Kidney tubule cell (primary cell): ENCODE measurements at places on chromosomes 3 and 15.
A peak's percentile ranks its signal among the peaks of the same experiment; 100 is the strongest.

DNA sequence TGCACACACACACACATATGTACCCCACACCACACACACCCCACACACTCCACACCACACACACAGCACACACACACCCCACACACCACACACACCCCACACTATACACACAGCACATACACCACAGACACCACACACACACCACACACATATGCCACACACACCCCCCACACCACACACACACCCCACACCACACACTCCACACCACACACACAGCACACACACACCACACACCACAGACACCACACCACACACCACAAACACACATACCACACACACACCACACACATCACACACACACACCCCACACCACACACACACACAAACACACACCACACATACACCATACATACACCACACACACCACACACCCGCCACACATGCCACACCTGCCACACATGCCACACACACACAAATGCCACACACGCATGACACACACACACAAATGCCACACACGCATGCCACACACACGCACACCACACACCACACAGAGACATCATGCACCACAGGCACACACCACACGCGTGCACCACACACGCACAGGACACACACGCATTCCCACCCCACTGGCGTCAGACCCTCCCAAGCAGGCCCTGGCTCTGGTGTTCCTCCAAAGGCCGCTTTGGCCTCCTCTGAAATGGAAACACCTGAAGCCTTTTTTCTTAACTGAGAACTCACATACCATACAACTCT lies 15.7 kb downstream of the CHST13 start:
- no peak for DNase-seq

DNA sequence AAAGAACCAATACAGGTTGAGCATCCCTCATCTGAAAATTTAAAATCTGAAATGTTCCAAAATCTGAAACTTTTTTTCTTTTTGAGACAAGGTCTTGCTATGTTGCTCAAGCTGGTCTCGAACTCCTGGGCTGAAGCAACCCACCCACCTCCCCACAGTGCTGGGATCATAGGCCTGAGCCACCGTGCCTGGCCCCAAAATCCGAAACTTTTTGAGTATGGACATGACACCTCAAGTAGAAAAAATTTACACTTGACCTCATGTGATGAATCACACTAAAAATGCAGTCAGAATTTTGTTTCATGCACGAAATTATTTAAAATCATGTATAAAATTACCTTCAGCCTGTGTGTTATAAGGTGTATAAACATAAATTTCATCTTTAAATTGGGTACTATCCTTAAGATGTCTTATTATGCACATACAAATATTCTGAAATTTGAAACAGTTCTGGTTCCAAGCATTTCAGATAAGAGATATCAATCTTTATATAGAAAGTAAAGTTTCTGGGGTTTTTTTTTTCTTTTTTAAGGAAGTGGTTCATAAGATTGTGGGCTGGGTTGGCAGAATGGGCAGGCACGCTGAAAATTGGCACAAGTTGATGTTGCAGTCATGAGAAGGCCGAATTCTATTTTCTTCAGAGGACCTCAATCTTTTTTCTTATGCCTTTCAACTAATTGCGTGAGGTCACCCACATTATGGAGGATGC lies 72.5 kb downstream of the SPRED1 start:
- no peak for DNase-seq

DNA sequence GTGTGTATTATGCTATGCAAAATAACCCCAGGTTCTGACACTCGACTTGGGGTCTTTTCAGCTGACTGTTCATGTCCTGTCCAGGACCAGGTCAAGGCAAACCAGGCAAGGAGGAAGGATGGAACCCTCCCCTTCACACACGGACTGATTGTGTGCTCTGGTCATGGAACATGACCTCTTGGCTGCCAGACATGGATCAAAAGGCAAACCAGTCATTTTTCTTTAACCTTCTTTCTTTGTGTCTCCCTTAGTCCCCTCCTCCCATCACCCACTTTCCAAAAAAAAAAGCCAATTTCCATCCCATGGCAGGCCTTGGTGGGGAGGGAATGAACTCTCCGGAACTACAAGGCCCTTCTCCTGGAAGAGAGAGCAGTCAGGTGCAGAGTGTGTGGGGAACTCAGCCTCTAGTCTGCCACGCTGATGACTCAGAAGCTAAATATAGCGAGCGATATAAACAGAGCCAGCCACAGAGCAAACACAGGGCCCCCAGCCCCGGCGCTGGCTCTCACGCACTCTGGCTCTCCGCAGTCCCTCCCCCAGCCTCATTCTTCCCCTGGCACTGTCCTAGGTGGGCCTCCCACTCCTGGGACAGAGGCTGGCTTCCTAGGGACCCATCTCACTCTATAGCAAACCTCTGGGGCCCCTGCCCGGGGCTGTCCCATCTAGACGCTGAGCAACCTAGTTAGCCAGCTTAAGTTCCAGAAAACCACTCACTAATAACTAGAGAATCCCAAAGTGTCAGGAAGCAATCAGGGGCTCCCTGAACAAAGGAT lies 10.0 kb downstream of the BMF start:
- DNase-seq, result peak; percentile 95

- peak; percentile 48 for DNase-seq
Observed at GRCh38 chr15:67967871-67968431, 86.2 kb upstream of the PIAS1 start.

- DNase-seq, result no peak
Observed at GRCh38 chr15:42363487-42363886, 4.2 kb downstream of the CAPN3 start.

- peak; percentile 73 for DNase-seq
Observed at GRCh38 chr15:40891810-40892446, 2.3 kb upstream of the VPS18 start.

- peak; percentile 32 for DNase-seq
Observed at GRCh38 chr3:123841476-123842238, 42.5 kb downstream of the MYLK start.

- no peak for DNase-seq
Observed at GRCh38 chr3:178736300-178736699, 200.1 kb downstream of the KCNMB2 start.

GRCh38 chr15:84889991-84890669 lies 5.7 kb downstream of the SLC28A1 start:
- no peak for DNase-seq

- no peak for DNase-seq
Observed at GRCh38 chr15:67812241-67812644, 13.1 kb upstream of the SKOR1 start.
